ENCODE measurements at places on chromosomes 7 and 10. TPM values are rescaled to one million over a fixed set of nuclear protein-coding genes. Genes with fewer than 3 reads are reported as not detected.

Gene FKBP6
- not detected for total RNA-seq

Gene TAS2R5
- total RNA-seq = 0.60 TPM

Gene PDLIM1
- total RNA-seq = 225 TPM

Gene SFMBT2
- 3.7 TPM for total RNA-seq

GRCh38 chr7:18828994-18829857 lies 288.2 kb downstream of the TWIST1 start:
- DNase-seq = no peak

- DNase-seq = no peak
Measured at GRCh38 chr7:42886893-42887505, 24.9 kb downstream of the C7orf25 start.

DNA sequence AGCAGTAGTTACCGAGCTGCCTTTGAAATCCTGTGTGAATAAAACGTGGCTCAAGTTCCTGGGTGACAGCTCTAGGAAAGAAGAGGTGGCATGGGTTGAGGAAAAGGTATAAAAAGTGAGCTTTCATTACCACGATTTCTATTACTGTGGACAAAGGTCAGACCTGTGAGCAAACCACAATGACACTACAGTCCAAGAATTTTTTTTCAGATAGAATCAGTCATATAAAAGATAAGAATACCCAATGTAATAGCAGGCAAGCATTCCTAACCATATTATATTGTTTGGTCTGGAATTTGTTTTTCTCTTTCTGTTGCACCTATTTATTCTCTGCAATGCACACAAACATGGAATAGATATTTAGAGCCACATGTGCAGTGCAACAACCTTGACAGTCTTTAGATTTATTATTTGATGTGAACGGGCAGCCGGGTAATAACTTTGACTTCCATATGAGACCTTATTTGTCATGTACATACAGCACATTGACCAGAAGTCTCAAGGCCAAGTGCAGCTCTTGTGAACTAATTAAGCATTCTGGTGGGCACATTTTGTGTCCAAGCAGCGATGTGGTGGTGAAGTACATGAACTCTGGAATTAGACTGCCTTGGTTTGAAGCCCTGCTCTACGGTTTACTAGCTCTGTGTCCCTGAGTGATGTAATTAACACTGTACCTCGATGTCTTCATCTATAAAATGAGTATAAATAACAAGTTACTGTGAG lies 156.8 kb downstream of the NRCAM start:
- no peak for DNase-seq

GRCh38 chr10:7960108-7960507 lies 94.4 kb upstream of the GATA3 start:
- no peak for DNase-seq

GRCh38 chr7:35714862-35715261 lies 19.9 kb upstream of the HERPUD2 start:
- no peak for DNase-seq

DNA sequence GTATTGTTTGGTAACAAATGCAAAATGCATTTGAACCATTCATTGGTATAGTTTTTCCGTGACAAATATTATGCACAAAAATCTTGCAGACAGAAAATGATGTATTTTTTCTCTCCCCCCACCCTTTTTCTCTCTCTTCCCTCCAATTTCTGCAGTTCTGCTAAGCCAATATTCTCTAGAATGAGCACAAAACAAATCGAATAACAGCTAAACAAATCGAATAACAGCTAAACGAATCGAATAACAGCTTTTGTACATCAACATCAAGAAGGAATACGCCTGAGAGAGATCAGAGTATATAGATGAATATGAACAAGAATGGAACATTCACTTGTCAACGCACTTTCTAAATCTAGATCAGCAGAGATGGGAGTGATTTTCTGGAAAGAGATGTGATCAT lies 108.0 kb upstream of the KMT2E start:
- DNase-seq = no peak

DNA sequence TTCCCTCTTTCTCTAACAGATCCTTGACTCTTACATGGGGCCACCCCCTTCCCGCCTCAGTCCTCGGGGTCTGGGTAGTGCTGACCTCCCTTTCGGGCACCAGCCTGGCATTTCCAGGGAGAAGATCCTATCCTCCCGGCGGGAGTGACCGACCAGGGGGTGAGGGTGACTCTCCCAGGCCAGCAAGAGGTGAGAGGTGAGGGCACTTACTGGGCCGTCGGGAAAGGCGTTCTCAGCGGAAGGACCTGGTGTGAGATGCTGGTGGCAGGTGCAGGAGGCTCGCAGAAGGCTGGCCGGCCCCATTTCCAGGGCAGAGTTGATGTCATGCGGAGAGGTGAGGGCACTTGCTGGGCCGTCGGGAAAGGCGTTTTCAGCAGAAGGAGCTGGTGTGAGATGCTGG lies 4.2 kb upstream of the FOXL3 start:
- DNase-seq = peak; percentile 9

- no peak for DNase-seq
Measured at GRCh38 chr10:23383637-23384036, 39.0 kb upstream of the C10orf67 start.

GRCh38 chr7:129958643-129959470 lies 6.1 kb upstream of the UBE2H start:
- DNase-seq = peak; percentile 56

- DNase-seq = no peak
Measured at GRCh38 chr10:3217301-3217700, 44.7 kb upstream of the PITRM1 start.

- DNase-seq = no peak
Measured at GRCh38 chr7:143199040-143199439, 15.8 kb downstream of the TAS2R39 start.

DNA sequence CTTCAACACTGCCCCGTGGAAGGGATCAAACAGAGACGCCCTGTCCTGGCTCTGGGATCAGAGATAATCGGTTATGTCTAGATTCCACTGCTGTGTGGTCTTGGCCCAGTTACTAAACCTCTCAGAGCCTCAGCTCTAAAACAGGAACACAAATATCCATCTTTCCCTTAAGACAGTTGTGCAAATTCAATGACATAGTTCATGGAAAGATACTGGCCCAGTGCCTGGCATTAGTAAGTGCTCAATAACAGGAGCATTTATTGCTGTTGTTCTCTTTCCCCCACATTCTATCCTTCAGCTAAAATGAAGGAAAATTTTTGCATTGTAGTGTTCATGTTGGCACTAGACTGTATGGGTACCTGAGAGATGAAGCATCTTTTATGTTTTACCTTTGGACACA lies 58.6 kb downstream of the TACC2 start:
- DNase-seq = no peak

DNA sequence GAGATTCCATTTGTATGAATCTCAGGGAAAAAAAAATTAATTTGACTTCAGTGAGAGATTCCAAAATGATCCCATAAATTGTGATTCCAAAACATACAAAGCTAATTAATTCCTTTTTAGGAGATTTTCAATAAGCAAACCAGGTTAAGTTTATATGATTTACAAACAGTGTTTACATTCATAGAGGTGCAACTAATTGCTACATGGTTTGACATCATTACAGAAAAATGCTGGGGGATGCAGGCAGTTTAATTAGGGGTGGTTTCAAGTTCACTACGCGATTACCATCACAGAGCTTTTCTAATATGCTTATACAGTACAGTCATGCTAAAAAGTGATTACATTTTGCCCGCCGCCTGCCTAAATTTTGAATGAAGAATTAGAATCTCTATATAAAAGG lies 143.2 kb upstream of the MGMT start:
- DNase-seq = no peak

- DNase-seq = no peak
Measured at GRCh38 chr7:32803406-32804141, 88.0 kb downstream of the KBTBD2 start.
